Endothelial cell (in vitro differentiated cells): ENCODE measurements at places on chromosomes 12 and 14. TPM values are rescaled to one million over a fixed set of nuclear protein-coding genes. Genes with fewer than 3 reads are reported as not detected.

DNA sequence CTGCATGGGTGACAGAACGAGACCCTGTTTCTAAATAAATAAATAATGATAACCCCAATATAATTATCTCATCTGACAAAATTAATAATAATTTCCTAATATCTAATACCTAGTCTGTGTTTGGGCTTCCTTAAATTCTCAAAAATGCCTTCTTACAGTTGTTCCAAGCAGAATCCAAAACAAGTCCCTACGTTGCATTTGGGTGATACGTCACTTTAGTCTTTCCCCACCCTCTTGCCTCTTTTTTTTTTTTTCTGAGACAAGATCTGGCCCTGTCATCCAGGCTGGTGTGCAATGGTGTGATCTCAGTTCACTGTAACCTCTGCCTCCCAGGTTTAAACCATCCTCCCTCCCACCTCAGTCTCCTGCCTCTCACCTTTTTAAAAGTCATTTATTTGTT is 26.7 kb downstream of the VEZT start:
- peaks cover 8% of the 10 kb centered on the region for H3K4me1 ChIP-seq
- DNase-seq: no peak
- H3K27ac ChIP-seq: no peak overlapping the region
- H3K36me3 ChIP-seq: peaks cover 18% of the 10 kb centered on the region
- H3K4me3 ChIP-seq: no peak overlapping the region

The DCN gene
- total RNA-seq: not detected

The RASSF9 gene
- total RNA-seq: 2.2 TPM

The CATSPERB gene
- total RNA-seq: not detected

The NCKAP5L gene
- total RNA-seq: 70.9 TPM
